ENCODE measurements at places on chromosomes 13 and 19. TPM values are rescaled to one million over a fixed set of nuclear protein-coding genes. Genes with fewer than 3 reads are reported as not detected.
A peak's percentile ranks its signal among the peaks of the same experiment; 100 is the strongest.

DNA sequence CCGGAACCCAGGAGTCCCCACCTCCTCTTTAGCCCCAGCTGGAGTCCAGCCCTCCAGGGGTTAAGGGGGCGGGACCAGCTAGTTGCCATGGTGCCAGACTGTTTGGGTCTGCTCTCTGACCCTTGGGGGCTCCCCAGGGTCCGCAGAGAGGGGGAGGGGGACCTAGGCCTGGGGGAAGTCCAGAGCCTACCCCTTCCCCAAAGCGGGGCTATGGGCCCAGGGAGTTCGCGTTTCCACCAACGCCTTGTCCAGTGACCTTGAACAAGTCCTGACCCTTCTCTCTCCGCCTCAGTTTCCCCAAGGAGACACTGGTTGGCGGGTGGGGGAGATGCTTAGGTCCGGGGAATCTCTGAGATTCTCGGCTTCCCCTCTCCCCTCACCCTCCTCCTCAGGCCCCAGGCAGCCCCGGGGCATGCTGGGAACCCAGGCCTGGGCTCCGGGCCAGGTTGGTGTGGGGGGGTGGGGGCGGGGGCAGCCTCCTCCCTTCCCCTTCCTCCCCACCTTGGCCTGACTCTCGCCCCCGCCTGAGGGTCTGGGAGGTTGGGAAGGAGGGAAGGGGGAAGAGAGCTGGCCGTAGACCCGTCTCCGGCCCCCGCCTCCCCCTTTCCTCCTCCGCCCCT, 2.6 kb upstream of the SPACA6 start:
- peak; percentile 92 for DNase-seq

The MADCAM1 gene
- 0.19 TPM for total RNA-seq

DNA sequence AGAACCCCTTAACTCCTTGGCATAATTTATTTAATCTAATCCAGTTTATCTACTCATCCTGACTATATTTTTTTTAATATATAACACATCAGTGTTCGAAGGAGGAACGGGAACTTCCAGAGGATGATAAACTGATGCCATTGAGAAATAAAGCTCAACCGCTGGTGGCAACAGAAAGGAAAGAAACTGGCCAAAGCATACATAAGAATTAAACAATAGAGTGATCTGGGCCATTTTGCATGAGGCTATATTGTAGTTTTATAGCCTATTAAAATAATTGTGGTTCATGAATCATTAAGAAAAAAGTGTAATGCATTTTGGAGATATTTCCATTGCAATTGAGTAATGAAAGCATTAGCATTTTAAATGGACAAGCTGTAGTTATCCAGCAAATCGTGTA, 94.2 kb downstream of the FRY start:
- DNase-seq: no peak

The NCR1 gene
- not detected for total RNA-seq

The ZNF177 gene
- total RNA-seq: not detected

- no peak for DNase-seq
These were observed 51.0 kb upstream of the CYP2A7 start for GRCh38 chr19:40933025-40933424.

Measured in activated CD4-positive, alpha-beta T cell treated with anti-CD3 and anti-CD28 coated beads, Interleukin-2, amount 10 ng/mL, durations not matched to agents 24 days and 14 days (primary cell).